PC-3 (cell line): ENCODE measurements at places on chromosomes 1 and 21. TPM values are rescaled to one million over a fixed set of nuclear protein-coding genes. Genes with fewer than 3 reads are reported as not detected.

The NBPF19 gene
- 9.8 and 11.3 TPM in 2 replicates for total RNA-seq

The CFAP298 gene
- total RNA-seq: 96.0 and 98.6 TPM in 2 replicates

The CDK11A gene
- 11.6 and 18.3 TPM in 2 replicates for total RNA-seq

The IFNLR1 gene
- 8.9 and 9.5 TPM in 2 replicates for total RNA-seq

The WDR3 gene
- total RNA-seq: 38.2 and 57.8 TPM in 2 replicates

The CA6 gene
- total RNA-seq: 0.18 TPM in 1 of 2 replicates, not detected in the other

The COL16A1 gene
- total RNA-seq: 1.7 and 5.0 TPM in 2 replicates

The S100A2 gene
- total RNA-seq: 358 and 373 TPM in 2 replicates

The CD1E gene
- not detected in 2 replicates for total RNA-seq

GRCh38 chr1:173530795-173531693, 53.9 kb downstream of the PRDX6 start:
- no peaks in the 10 kb centered on the region for H3K36me3 ChIP-seq
- H3K27me3 ChIP-seq: no peaks in the 10 kb centered on the region
- no peaks in the 10 kb centered on the region for H3K4me1 ChIP-seq
- DNase-seq: no peak
- no peak overlapping the region for H3K4me3 ChIP-seq
- H3K27ac ChIP-seq: no peak overlapping the region

GRCh38 chr1:214717351-214717750, 114.4 kb downstream of the CENPF start:
- no peaks in the 10 kb centered on the region for H3K36me3 ChIP-seq
- peak; percentile 61 for DNase-seq
- H3K4me1 ChIP-seq: peaks cover 25% of the 10 kb centered on the region
- no peak overlapping the region for H3K4me3 ChIP-seq
- no peak overlapping the region for H3K27ac ChIP-seq
- H3K27me3 ChIP-seq: no peaks in the 10 kb centered on the region

DNA sequence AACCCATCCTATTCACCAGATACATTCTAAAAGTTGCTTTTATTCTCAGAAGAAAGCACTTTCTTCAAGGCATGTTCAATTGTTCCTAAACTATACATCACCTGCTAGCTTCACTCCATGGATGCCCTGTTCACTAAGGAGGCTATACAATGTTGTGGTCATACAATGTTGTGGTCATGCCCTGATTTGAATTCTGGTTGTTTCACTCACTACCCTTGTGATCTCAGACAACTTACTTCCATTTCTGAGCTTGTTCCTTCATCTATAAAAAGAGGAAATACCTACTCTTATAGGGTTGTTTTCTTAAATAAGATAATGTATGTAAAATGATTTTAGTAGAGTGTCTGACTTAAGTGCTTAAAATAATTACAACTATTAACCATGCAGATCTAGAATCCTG, 19.7 kb downstream of the EDEM3 start:
- no peak overlapping the region for H3K4me3 ChIP-seq
- no peaks in the 10 kb centered on the region for H3K27me3 ChIP-seq
- no peak overlapping the region for H3K27ac ChIP-seq
- peaks cover 8% of the 10 kb centered on the region; the same call in 1 of the 2 replicates for H3K36me3 ChIP-seq

DNA sequence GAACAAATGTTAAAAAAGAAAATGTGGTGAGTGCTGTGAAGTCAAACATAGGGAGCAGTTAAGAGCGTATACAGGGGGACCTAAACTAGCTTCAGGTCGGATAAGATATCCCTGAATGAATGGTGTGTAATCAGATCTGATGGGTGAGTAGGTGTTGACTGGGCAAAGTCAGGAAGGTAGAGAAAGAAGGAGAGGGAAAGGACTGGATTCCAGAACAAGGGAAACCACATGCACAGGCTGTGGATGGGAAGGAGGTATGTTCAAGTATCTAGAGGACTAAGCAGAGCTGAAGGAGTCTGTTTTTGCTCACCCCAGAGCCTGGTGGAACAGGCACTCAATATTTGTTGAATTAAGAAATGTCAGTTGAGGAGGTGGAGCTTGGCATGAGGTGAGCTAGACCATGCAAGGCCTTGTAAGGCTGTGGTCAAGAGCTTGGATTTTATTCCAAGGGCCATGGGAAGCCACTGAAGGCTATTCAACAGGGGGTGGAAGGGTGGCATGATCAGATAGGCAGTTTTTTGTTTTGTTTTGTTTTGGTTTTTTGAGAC, 27.4 kb downstream of the MAP7D1 start:
- no peak overlapping the region for H3K4me3 ChIP-seq
- H3K36me3 ChIP-seq: peaks cover 18% of the 10 kb centered on the region
- no peaks in the 10 kb centered on the region for H3K27me3 ChIP-seq
- H3K27ac ChIP-seq: no peak overlapping the region
- no peak for DNase-seq
- peaks cover 7% of the 10 kb centered on the region; the same call in 1 of the 2 replicates for H3K4me1 ChIP-seq

- H3K27ac ChIP-seq: no peak overlapping the region
- H3K36me3 ChIP-seq: no peaks in the 10 kb centered on the region
- H3K27me3 ChIP-seq: peaks cover 88% of the 10 kb centered on the region
- H3K4me3 ChIP-seq: peak overlapping the region; percentile 62
- H3K4me1 ChIP-seq: no peaks in the 10 kb centered on the region
- no peak for DNase-seq
Measured at GRCh38 chr1:18646091-18646785, 15.6 kb downstream of the PAX7 start.

- H3K27ac ChIP-seq: no peak overlapping the region
- no peak for DNase-seq
- H3K4me1 ChIP-seq: no peaks in the 10 kb centered on the region
- H3K4me3 ChIP-seq: no peak overlapping the region
- no peaks in the 10 kb centered on the region for H3K36me3 ChIP-seq
Measured at GRCh38 chr1:98870959-98871903, 133.4 kb downstream of the PLPPR5 start.

- H3K27me3 ChIP-seq: peaks cover 96% of the 10 kb centered on the region
- no peak overlapping the region for H3K27ac ChIP-seq
- peak overlapping the region; percentile 49 for H3K4me3 ChIP-seq
- no peaks in the 10 kb centered on the region for H3K36me3 ChIP-seq
- no peak for DNase-seq
Measured at GRCh38 chr1:81801651-81802456, 1.1 kb downstream of the ADGRL2 start.

GRCh38 chr1:6959491-6959890, 174.2 kb downstream of the CAMTA1 start:
- H3K4me3 ChIP-seq: peak overlapping the region; percentile 20; the same call in 1 of the 2 replicates
- peaks cover 49% of the 10 kb centered on the region for H3K4me1 ChIP-seq
- H3K36me3 ChIP-seq: no peaks in the 10 kb centered on the region
- H3K27ac ChIP-seq: peak overlapping the region; percentile 81

- no peak overlapping the region for H3K27ac ChIP-seq
- H3K36me3 ChIP-seq: no peaks in the 10 kb centered on the region
- no peak overlapping the region for H3K4me3 ChIP-seq
- H3K27me3 ChIP-seq: no peaks in the 10 kb centered on the region
- peaks cover 7% of the 10 kb centered on the region; the same call in 1 of the 2 replicates for H3K4me1 ChIP-seq
Measured at GRCh38 chr1:53299233-53299632, 28.6 kb downstream of the LRP8 start.

DNA sequence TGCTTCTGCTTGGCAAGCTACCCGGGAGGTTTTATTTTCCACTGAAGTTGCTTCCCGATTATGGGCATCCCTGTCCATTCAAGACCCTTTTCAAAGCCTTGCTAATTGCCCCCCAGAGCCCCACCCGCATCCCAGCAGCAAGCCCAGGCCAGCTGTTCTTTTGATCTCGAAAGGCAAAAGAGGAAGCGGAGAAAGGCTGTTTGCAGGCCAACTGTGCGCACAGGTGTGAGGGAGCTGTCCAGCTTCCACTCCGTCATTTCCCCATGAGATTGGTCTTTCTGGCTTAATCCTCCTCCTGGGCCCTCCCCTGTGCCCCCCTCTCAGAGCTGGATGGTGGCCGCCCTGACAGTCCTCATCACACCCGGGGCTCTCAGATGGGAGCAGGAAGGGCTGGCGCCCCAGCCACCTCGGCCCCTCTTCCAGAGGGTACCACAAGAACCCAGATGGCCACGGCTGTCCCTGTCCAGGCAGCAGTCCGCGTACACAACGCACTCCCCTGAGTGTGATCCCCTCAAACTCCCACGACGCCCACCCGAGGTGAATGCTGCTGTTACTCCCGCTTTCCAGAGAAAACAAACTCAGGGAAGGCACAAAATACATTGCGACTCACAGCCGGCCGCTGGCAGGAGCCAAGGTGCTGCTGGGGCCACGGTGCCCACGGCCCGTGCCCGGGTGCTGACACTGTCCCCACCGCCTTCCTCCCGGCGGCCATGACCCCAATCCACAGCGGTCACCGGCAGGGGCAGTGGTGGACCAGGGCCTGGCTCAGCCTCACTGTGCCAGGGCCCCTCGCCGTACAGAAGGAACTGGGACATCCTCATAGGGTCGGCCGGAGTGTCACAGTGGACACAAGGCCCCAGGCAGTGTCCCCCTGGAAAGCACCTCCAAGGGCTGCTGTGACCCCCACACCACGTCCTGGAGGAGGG, 121.9 kb downstream of the CRYAA start:
- no peaks in the 10 kb centered on the region for H3K36me3 ChIP-seq
- peaks cover 32% of the 10 kb centered on the region for H3K4me1 ChIP-seq
- H3K27ac ChIP-seq: no peak overlapping the region
- no peak for DNase-seq
- no peak overlapping the region for H3K4me3 ChIP-seq
- H3K27me3 ChIP-seq: no peaks in the 10 kb centered on the region

GRCh38 chr1:154598871-154599635, 8.9 kb downstream of the ADAR start:
- no peak overlapping the region for H3K27ac ChIP-seq
- DNase-seq: no peak
- no peaks in the 10 kb centered on the region for H3K27me3 ChIP-seq
- peaks cover 7% of the 10 kb centered on the region for H3K4me1 ChIP-seq
- H3K4me3 ChIP-seq: no peak overlapping the region
- peaks cover 70% of the 10 kb centered on the region for H3K36me3 ChIP-seq

DNA sequence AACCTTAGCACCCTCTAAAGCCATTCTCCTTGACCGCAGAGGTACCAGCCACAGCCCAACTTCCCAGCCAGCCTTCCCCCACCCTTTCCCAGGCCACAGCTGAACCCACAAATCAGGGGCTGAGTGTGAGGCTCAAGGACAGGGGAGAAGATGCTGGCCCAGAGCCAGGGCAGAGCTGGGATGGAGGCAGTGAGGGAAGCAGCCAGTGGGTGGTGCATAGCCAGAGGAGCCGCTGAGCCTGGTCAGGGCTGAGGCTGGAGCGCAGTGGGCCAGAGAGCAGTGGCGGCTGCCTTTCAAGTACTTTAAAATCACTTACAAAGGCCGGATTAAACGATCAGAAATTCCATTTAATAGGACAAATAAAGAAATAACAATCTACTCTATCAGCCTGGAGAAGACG, 36.3 kb downstream of the DMAP1 start:
- H3K4me1 ChIP-seq: no peaks in the 10 kb centered on the region
- H3K27ac ChIP-seq: no peak overlapping the region
- H3K27me3 ChIP-seq: no peaks in the 10 kb centered on the region
- H3K36me3 ChIP-seq: 0 out of 2 replicates have a peak, but pooled peaks cover 3% of the 10 kb centered on the region
- no peak overlapping the region for H3K4me3 ChIP-seq
- DNase-seq: no peak

- no peaks in the 10 kb centered on the region for H3K27me3 ChIP-seq
- no peaks in the 10 kb centered on the region for H3K4me1 ChIP-seq
- H3K4me3 ChIP-seq: no peak overlapping the region
- no peak for DNase-seq
- peaks cover 47% of the 10 kb centered on the region for H3K36me3 ChIP-seq
Measured at GRCh38 chr21:25722631-25723030, 12.1 kb downstream of the ATP5PF start.

GRCh38 chr1:21845646-21846641, 33.9 kb downstream of the LDLRAD2 start:
- H3K27me3 ChIP-seq: no peaks in the 10 kb centered on the region
- DNase-seq: no peak
- no peak overlapping the region for H3K4me3 ChIP-seq
- H3K27ac ChIP-seq: no peak overlapping the region
- H3K4me1 ChIP-seq: no peaks in the 10 kb centered on the region

- no peaks in the 10 kb centered on the region for H3K27me3 ChIP-seq
- H3K4me1 ChIP-seq: no peaks in the 10 kb centered on the region
- H3K4me3 ChIP-seq: no peak overlapping the region
- H3K27ac ChIP-seq: no peak overlapping the region
Measured at GRCh38 chr1:160222546-160222945, 17.4 kb downstream of the PEA15 start.

DNA sequence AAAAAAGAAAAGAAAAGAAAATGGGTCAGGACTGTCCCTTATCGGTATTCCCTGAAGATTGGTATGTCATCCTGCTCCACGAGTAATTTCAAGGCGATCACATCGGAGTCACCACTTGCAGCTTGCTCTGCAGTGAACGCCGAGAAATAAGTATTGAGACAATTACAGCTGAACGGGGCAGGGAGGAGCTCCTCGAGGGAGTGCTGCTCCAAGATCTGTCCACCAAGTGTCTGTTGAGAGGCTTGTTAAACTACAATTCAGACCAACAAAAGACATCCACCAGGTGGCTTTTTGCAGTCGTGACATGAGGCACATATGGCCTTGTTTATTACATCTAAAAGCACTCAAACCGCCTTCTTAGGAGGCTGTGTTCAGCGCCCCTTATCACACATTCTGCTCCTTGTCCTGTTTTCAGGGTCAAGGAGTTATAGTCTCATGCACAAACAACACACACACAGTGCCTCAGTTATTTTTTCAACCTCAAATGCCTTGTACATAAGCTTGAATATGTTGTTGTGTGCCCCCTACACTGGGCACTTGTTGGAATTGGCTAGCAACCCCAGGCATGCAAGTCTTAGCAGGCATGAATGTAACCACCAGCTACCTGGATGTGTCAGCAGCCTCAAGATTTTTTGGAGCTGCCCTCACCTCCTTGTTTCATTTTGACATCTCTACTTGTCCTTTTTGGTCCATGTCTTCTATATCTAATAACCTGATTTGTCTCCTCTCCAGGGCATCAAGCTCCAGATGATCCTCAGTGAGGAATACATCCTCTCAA, 13.0 kb upstream of the CD48 start:
- H3K4me3 ChIP-seq: no peak overlapping the region
- H3K36me3 ChIP-seq: no peaks in the 10 kb centered on the region
- no peak for DNase-seq

DNA sequence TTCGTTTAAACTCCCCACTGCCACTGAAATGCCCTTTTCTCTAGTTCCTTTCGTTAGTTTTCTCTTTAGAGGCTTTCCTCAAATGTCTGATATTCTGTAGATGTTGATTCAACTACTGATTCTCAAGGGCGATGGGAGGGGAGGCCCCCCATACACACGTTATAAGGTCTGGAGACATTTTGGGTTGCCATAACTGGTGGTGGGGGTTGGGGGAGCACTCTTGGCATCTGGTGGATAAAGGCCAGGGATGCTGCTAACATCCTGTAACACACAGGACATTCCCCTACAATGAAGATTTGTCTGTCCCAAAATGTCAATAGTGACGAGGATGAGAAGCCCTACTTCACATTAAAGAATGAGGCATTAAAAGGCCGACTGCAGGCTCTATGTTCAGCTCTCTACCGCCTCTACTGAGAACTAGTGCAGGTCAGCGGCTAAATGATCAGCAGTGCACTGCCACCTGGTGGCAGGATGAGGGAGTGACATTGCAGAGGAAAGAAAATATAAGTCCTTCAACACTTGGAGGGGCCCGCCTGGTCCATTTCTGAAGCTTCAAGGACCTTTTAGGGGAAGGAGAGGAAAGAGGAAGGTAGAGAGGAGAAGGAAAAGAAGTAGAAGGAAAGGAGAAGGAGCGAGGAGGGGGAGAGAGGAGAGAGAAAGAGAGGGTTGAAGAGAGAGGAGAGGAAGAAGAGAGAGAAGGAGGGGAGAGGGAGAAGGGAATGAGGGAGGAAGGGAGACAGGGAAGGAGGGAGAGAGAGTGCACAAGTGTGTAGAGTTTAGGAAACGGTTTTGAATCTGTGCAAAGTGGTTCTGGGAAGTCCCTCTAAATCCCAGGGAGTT, 29.4 kb downstream of the ALG14 start:
- DNase-seq: peak; percentile 93
- H3K27me3 ChIP-seq: no peaks in the 10 kb centered on the region
- H3K36me3 ChIP-seq: no peaks in the 10 kb centered on the region
- no peak overlapping the region for H3K27ac ChIP-seq
- no peak overlapping the region for H3K4me3 ChIP-seq
- H3K4me1 ChIP-seq: peaks cover 34% of the 10 kb centered on the region
